ENCODE measurements at places on chromosomes 2 and 18.

DNA sequence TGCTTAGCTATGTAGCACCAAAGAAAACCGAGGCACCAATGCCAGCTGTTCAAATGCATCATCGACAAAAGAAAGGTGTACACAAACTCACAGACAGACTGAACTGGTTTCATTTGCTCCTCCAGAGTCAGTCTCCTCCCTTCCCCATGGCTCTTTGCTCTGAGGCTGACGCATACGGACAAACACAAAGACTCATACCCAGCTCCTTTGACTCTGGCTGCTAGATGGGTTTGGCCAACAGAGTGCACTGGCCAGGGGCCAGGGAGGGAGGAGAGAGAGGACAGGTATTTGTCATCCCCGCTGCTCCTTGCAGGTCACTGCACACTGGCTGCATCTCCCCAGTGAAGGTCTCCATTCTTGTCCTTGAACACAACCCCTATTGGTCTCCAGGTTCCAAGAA lies 40.7 kb downstream of the DNER start:
- no peak for DNase-seq

- DNase-seq = no peak
These were observed 12.4 kb downstream of the SLC66A2 start for GRCh38 chr18:79939096-79939495.

DNA sequence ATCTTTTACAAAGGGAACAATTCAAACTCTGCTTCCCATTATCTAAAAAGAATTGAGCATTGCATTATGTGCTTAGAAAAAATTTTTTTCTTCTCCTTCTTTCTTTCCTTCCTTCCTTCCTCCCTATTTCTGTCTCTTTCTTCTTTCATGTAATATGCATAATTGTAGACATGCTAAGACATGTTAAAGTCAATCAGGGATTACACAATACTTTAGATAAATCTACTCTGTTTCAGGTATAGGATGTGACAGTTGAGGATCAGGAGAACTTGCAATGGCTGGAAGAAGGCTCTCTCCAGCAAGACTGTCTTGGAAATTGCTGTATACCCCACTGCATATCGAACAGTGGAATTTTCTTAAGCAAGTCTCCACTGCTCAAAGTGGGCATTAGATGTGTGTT lies 9.0 kb upstream of the SPAG16 start:
- DNase-seq = no peak

- no peak for DNase-seq
These were observed 13.9 kb downstream of the MAL start for GRCh38 chr2:95039363-95039762.

GRCh38 chr2:197113275-197113711 lies 186.8 kb upstream of the PGAP1 start:
- no peak for DNase-seq

GRCh38 chr2:60439219-60439974 lies 114.1 kb downstream of the BCL11A start:
- no peak for DNase-seq

DNA sequence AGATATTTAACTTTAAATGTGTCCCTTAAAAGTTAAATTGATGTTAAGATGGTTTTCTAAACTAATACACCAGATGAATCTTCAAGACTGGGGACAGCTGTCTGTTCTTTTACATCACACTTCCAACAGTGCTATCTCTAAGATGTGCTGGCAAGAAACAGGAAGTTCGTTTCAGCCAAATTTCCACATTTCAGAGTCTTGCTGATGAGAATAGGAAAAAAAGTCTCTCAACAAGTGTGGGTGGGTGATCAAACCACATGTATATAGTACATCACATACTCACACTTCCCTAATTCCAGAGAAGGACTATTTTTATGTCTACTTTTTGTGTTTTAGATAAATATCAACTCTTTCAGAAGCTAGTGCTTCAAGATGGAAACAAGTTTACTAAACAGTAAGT lies 1712.8 kb upstream of the TMEFF2 start:
- DNase-seq = no peak

DNA sequence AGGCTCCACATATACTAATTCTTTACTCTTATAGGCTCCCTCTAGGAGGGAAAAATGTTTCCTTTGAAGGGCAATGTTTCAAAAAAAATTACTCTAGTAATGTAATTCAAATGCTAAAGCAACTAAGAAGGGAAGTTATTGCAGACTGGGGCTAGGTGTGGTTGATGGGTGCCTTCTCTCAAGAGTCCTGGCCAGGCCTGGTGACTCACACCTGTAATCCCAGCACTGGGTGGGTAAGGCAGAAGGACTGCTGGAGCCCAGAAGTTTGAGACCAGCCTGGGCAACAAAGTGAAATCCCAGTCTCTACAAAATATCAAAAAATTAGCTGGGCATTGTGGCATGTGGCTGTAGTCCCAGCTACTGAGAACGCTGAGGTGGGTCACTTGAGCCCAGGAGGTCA lies 31.2 kb upstream of the CDKL4 start:
- no peak for DNase-seq

DNA sequence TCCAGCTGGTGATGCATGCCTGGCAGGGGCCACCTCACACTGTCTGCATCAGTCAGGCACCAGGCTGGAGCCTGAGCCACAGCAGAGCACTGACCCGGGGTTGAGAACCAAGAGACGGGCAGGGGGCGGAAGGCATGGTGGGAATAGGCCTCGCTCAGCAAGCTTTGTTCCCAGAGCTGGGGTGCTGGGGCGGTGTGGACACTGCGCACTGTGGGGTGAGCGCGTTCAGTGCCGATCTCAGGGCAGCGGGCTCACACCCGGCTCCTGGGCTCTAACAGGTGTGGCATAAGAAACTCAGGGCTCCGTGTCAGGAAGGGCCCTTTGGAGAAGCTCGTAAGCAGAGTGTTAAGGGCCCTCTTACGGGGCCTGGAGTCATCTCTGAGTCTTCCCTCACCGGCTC lies 15.7 kb downstream of the SH3RF3 start:
- no peak for DNase-seq

DNA sequence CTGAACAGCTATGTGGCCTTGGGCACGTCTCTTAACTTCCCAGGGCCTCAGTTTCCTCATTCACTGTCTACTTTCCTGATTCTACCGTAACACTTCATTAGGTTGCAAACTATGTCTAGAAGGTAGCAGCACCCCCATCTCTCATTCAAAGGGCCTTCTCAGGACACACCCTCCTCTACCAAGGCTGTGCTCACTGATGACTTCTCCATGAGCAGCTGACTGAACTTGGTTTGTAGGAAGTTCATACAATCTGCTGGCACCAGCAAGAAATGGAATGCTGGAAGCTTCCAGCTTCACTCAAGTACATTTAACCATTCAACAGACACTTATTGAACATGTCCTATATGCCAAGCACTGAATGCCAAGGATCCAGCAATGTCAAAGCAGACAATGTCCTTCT lies 250.8 kb upstream of the CTAGE1 start:
- DNase-seq = no peak

- no peak for DNase-seq
These were observed 1046.0 kb upstream of the TMEFF2 start for GRCh38 chr2:193240752-193241151.

- no peak for DNase-seq
These were observed 8.5 kb downstream of the SP140L start for GRCh38 chr2:230335461-230335863.

- no peak for DNase-seq
These were observed 101.2 kb upstream of the FSHR start for GRCh38 chr2:49255409-49255971.

DNA sequence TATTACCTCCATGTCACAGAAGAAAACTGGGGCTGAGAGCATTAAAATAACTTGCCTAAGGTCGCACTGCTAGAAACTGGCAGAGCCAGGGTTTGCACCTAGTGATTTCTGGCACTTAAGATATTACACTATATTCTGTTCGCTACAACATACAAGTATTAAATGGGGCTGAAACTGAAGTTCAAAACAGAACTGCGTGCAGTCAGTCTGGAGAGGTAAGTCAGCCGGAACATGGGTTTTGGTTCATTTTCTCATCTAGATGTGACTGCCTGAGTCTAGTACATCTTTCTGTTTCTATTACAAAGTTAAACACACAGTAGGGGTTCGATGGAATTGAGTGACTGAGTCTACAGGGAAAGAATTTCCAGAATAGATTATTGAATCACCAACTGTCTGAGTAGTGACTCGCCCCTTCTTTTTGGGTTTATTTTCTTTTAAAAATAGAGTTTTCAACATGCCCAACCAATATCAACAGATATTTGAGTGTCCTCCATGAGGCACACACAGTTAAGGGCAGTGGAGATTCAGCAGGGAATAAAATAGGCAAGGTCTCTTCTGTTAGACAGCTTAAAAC lies 150.8 kb downstream of the RNF152 start:
- no peak for DNase-seq

DNA sequence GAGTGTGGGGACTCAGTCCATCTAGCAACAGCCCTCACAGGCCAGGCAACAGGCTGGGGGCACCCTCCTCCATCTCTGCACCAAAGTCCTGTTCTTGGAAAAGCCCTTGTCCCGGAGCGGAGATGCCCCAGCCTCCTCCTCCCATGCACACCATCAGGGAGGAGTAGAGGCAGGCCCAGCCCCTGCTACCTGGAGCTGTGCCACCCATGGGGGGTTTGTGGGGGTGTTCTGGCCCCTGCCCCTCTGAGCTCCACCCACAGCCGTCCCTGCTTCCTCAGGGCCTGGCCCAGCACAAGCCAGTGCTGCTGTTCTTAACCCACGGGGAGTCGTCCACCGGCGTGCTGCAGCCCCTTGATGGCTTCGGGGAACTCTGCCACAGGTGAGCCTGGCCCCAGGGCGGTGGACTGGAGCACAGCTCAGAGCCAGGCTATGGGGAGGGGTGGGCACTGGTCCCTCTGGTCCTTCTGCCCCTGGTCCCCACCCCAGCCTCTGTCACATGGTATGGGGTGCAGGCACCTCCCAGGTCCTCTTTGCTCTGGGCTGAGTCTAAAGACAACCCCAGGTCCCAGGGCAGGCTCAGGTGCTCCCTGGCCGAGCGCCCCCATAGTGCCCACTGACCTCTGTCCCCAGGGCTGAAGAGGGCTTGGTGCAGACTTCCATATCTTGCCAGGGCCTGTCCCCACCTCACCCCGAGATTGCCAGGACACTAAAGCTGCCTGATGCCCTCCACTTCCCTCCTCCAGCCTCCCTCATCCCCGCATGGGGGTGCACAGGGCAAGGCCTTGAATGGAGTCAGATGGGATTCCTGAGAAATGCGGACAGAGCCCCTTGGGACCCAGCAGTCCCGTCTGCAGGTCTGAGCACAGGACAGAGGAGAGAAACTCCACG lies 2.7 kb downstream of the AGXT start:
- no peak for DNase-seq
